GM13976 (cell line): ENCODE measurements at places on chromosomes 5 and 9.

DNA sequence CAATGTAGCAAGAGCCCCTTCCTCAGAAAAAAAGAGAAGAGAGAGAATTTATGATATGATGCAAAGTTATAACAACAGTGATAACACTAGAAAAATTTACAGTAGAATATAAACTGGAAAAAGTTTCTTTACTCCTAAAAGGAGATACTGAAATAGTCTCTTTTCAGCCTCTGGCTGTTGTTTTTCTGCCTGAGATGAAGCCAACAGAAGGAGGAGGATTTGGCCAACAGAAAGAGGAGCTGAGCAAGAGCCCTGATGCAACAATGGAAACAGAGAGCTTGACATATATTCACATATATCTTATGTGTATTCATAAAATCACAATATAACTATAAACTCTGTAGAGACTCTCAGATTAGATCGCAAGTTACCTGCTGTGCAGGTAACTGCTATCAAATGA is 109.1 kb downstream of the INIP start:
- DNase-seq, result no peak

DNA sequence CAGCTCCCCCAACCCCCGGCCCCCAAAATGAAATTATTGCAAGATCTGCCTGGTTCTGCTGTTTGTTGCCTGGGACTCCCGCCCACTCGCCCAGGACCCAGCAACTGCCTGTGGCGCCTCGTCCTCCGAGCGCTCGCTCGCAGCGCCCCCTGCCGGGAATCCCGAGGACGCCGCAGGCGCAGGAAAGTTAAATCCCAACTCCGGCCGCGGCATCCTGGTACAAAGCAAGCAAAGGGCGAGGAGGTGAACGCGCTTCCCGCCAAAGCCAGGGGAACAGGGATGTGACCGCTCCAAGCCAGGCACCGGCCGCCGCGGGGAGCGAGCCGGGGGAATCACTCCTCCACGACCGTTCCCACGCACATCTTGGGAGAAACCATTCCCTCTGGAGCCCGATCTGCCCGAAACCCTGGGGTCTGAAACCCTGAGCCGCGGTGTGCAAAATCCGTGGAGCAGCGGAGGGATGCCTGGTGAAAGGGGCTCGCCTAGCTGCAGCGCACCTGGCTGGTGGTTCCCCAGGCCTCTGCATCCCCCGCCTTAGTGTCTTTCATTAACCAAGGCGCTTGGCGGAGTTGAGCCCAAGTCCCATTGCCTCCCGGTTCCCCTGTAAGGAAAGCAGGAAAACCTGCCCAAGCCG is 1.3 kb downstream of the SEMA5A start:
- DNase-seq, result peak; percentile 79

DNA sequence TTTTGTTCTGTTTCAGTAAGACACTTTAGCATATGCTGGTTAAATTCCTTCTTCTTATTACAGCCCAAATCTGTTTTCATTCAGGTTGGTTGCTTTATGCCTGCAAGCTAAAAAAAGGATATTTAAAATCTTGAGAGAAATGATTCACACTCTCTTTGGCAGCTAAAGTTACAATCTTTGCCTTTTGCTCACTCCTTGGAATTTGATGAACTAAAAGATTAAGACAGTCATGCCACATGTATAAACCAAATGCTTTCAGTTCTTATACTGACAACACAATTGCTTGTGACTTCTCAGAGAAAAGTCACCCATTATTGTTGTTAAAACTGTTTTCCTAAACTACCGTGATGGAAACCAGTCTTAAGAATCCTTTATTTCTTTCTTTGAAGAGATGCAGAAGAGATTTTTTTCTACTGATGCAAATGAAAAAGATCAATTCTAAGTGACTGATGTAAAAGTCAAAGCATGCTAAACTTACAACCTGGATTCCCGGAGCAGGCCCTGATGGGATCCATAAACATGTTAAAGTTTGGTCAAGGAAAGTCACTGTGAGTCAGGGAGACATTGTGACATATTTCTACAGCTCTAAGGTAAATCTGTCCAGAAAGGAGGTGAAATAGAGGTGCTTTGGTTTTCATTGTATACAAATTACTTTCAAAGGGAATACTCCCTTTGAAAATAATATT is 144.2 kb upstream of the CDH10 start:
- DNase-seq, result no peak

DNA sequence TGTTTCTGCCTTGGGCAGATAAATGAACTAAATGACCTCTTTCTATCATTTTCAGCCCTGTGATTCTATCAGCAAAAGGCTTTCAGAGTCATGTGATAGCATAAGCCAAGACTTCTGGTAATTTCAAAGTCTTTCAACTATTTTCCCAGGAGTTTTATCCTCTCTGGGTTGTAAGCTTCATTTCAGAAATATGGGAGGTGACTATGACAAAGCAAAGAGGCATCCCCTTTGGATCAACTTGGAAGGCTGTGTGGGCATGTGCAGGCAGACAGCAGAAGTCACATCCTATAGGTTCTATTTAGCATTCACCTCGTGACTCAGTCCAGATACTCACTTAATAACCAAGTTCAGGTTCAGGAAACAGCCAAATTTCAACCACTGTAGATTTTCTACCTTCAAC is 149.0 kb upstream of the FST start:
- DNase-seq, result no peak

DNA sequence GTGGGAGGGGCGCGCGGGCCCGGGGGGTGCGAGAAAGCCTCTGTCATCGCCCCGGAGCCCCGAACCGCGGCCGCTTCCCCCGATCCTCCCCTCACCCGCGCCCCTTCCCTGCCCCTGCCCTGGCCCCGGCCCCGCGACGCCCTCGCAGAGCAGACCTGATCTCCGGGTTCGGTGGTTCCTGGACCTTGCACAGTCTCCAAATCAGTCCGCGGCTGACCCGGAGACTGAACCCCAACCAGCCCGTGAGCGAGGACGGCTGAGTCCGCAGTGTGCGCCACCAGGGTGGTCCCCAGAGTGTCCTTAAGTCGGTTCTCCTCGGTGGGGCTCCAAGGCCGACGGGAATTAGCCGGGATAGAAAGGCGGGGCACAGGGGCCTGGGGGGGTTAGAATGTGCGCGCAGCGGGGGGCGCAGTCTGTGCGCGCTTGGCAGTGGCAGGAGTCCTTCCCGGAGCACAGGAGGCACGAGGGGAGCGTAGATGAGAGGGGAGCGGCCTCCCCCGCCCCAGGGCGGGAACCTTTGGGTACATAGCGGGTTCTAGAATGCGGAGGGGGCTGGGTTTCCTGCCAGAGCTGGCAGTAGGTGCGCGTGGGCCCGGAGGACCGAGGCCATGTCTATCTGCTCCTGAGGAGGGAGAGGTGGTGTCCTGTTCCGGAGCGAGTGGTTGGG is 779 bp downstream of the PKN3 start:
- DNase-seq, result peak; percentile 75
